HEK293T (cell line): ENCODE measurements at places on chromosomes 4 and X.
A peak's percentile ranks its signal among the peaks of the same experiment; 100 is the strongest.

- peak; percentile 12 for DNase-seq
Measured at GRCh38 chr4:24244663-24245490, 339.5 kb downstream of the DHX15 start.

DNA sequence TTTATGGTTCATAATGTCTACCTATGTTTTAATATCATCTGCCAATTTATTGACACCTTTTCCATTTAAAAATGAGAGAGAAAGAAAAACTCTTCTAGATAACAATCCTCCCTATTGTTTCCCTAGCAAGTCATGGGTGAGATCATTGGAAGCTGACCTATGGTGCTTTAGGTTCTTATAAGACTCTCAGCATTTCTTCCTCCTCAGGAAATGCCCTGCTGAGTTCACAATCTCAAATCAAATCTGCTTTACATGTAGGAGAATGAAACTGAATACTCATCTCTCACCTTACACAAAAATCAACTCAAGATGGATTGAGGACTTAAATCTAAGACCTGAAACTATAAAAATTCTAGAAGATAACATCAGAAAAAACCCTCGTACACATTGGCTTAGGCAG is 267.4 kb downstream of the RAPGEF2 start:
- DNase-seq = no peak

DNA sequence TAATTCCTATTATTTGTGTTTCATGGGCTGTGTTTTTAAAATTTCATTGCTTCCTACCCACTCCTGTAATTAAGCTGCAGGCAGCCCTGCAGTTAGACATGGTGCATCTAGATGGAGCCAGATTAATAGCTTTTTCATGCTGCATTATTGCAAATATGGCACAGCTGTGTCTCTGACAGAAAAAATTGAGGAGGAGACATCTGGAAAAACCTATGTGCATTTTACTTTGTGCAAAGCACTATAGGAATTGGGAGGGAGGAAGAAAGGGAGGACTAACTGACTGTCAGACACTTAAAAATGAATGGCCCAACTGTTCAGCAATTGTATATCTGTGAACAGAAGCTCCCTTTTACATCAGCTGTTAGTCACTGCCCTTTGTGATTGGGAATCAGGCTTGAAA is 8.1 kb upstream of the RPGR start:
- DNase-seq = no peak

GRCh38 chrX:40878766-40879165 is 143.4 kb upstream of the MED14 start:
- no peak for DNase-seq
